NCI-H446 (cell line): ENCODE measurements at places on chromosomes 11 and 22.

DNA sequence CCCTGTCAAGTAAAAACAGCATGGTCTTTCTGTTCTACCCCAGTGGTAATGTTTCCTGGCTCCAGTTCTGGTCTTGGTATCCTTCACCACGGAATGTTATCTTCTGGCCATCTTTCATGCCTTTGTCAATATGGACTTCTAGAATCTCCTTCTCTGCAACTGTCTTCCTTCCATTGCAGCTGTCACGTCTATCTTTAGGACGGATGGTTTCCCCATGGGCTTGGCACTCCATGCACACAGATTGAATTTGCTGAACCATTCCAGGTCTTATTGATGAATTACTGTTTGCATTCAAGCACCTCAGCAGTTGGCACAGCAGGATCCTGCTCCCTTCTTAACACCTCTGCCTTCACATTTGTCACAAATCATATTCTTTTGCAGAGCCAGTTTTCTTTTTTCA, 44.9 kb upstream of the SLC25A18 start:
- DNase-seq = no peak

DNA sequence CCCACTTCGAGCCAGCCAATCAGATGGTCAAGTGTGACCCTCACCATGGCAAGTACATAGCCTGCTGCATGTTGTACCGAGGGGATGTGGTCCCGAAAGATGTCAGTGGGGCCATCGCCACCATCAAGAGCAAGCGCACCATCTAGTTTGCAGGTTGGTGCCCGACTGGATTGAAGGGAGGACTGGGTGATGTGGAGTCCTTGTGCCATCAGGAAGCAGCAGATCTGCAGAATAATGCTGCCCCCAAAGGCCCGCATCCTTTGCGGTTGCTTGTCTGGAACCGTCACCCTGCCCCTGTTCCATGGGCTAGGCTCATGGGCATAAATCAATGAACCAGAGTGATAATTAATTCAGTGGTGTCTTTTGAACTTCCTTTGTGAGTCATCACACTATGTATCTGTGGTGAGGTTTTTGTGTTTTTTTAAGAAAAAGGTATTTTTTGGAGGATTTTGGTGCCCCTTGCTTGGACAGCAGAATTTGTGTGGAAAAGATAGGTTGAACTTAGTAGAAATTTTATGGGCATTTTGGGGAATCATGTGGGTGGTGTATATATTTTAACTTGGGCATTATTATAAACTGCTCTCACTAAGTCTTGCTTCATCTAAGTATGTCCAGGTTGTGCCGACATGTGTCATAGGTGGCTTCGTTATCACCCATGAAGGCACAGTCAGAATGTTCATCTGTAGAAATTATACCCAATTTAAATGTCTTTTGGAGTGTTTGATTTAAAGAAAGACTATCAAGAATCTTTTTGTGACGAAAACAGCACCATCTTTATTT, 22.3 kb downstream of the LRRC74B start:
- DNase-seq = no peak

DNA sequence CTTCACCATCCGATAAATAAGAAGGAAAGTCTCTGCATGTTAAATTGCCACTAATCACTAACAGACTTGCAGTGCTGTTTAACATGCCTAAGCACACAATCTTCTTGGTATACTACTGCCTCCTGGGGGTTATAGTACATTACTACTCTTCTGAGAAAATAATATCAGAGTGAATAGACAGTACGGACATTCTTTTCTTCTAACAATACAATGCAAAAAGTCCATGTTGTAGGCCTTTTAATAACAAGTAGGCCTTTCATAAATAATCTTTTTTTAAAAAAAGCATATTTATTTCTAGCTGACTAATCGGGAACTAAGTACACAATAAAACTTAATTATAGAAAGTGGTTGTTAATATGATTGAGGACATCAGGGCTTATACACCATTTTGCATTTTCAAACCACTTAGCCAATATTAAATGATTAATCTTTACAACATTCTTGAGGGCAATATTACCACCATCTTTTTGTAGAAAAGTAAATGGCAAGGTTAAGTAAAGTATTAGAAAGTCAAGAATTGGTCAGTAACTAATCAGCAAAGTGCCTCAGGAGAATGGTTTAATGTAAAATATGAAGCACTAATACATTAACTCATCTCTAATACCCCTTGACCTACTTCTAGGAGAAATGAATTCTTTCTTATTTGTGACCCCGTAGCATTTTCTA, 84.7 kb downstream of the TTC28 start:
- peak; percentile 86 for DNase-seq

GRCh38 chr11:134711588-134711987, 299.5 kb upstream of the B3GAT1 start:
- DNase-seq = no peak

DNA sequence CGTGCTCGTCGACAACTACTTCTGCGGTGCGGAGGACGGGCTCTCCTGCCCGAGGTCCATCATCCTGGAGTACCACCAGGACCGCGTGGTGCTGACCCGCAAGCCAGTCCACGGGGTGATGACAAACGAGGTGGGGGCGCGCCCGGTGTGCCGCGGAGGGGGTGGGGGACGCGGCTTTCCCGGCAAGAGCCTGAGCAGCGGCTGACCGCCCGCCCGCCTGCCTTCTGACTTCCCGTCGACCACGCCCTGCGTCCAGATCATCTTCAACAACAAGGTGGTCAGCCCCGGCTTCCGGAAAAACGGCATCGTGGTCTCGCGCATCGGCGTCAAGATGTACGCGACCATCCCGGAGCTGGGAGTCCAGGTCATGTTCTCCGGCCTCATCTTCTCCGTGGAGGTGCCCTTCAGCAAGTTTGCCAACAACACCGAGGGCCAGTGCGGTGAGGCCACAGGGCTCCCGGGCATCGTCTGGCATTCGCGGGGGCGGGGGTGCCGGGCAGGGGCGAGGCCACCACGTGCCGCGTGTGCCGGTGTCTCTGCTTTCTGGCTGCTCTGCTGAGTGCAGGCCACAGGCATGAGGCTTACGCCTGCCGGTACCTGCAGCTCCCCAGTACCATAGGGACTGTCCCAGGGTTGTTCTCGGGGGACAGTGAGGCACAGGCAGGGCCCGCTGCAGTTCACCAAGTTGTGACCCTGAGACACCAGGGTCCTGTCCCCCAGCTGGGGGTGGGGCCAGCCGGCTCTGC, 28.5 kb upstream of the MUC5B start:
- no peak for DNase-seq
